Substantia nigra (tissue), 51 donors: ENCODE measurements at places on chromosomes 5 and 9.

DNA sequence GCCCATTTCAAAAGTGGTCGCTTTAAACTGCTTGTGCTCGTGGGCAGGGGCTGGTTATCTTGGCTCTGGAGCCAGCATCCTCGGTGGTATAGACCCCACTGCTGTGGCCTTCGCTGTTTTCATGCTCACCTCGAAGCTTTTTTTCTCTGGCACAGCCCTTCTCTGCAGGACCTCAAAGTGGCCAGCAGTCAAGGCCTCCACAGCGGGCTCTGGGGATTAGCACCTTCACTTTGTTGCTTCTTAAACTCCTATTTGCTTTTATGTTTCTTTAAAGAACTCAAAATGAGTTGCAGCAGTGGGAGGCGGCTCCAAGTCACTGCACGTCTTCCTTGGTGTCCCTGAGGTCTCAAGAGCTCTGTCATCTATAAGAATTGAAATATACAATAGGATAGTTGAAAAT, 165.1 kb downstream of the CACNA1B start:
- DNase-seq: no peak

- DNase-seq: no peak
Measured at GRCh38 chr9:4550777-4551484, 60.7 kb downstream of the SLC1A1 start.

DNA sequence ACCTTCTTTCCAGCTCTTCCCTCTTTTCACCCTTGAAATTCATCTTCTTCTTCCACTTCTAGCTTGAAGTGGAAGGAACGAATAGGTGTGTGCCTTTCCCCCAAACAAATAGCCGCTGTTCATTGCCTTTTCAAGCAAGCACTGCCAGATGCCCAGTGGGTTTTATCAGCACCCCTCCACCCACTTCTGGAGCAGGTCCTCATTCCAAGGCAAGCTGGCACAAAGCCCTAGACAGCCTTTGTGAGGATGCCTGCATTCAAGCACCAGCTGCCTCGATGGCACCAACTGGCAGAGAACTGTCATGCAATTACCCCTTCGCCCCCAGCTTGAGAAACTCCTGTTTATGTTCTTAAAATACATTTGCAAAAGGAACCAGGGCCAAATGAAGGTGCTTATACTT, 36.5 kb downstream of the SERINC5 start:
- no peak for DNase-seq

DNA sequence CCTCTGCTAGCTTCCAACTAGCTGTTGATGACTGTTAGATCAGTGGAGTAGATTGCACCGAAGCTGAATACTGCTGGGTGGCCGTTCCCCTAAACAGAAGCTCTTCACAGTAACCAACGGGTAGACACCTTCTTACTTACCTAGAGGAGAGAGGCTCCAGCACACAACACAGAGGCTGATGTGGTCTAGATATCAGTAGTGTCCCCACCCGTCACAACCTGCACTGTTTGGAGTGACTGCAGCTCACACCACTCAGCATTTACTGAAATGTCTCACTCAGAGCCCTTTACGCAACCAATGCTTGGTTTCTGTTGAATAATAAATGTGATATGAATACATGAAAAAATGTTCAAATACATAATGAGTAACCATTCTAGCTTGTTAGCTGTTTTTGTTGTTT, 5.3 kb downstream of the TMEM174 start:
- DNase-seq: no peak

GRCh38 chr5:79898611-79899010, 92.5 kb downstream of the MTX3 start:
- DNase-seq: no peak

GRCh38 chr5:178324481-178325310, 92.1 kb upstream of the PHYKPL start:
- no peak for DNase-seq

DNA sequence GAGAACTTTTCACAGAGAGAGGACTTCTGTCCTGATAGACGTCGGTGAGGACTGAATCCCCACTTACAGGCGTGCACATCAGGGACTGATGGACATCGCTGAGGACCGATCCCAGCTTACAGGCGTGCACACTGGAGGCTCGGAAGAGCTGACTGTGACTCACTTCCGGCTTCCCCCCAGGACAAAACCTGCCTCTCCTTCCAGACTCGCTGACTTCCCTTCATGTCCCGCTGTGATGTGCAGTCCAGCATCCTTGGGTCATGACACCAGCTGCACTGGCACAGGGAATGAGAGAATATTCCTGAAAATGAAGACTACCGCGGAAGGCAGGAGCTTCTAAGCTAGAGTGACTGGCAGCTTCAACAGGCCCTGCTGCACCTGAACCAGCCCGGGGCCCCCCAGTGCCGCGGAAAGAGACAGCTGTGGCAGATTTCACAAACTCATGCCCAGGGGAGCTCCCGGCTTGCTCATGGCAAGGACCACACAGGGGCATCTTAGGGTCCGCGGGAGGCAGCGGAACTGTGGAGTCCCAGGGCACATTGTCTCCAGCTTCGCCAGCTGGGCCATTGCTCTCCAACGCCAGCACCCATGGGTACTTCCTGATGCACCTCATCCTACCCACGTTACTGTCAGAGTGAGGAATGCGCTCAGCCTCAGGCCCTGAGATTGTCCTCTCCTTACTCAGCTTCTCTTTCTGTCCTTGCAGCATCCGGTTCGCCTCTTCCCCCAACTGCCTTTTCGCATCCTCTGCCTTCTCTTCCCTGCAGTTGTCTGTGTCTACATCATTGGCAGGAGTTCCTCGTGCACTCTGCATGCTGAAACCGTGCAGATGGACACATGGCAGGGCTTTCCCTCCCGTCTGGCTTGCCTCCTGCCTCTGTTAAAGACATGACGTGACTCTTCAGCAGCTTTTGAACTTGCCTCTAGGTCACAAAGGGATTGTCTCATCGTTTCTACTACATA, 29.5 kb downstream of the SURF6 start:
- DNase-seq: no peak

GRCh38 chr5:5306696-5307095, 115.8 kb upstream of the ICE1 start:
- no peak for DNase-seq

DNA sequence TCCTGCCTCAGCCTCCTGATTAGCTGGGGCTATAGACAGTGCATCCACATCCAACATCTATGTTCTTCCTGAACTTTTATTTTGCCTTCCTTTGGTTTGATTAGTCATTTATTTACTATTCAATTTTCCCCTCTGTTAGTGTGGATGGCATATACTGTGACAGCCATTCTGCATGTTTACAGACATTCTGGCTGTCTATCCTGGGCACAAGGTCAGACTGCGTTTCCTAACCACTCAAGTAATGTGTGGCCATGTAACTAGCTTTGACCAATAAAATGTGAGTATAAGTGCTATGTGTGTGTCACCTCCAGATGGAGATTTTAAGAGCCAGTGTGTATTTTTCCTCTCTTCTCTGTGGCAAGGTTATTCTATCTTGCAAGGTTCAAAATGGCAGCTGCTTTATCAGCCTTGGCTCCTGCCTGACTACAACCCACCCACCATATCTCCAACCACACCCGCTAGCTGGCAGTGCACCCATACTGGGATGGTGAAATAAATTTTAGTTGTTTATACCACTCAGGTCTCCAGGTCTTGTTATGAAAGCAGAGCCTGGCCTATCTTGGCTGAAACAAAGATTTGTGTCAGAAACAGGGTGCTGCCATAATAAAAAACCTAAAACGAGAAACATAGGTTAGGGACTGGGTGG, 32.2 kb downstream of the PDE6A start:
- no peak for DNase-seq

GRCh38 chr5:73531356-73531755, 33.1 kb downstream of the BTF3 start:
- no peak for DNase-seq

GRCh38 chr5:122154491-122154890, 25.1 kb downstream of the ZNF474 start:
- DNase-seq: no peak

- no peak for DNase-seq
Measured at GRCh38 chr9:111450124-111450523, 34.1 kb downstream of the ECPAS start.

DNA sequence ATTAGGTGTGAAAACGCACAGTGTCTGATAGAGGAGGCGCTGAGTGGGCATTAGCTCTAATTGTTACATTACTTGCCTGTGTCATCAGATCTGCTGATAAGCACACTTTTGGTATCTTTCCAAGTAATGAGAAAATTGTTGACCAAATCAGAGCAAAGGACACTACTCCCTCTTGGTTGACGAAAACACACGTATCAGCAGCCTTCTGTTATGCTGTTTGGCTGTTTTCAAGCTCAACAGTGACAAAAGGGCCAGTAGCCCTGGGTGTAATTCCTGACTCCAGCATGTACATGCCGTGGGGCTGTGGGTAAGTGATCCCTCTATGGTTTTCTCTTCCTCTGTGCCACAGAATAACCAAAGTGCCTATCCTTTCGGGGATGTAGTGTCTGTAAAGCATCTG, 151.4 kb downstream of the AUH start:
- no peak for DNase-seq
